ENCODE measurements at places on chromosomes 4 and X.

DNA sequence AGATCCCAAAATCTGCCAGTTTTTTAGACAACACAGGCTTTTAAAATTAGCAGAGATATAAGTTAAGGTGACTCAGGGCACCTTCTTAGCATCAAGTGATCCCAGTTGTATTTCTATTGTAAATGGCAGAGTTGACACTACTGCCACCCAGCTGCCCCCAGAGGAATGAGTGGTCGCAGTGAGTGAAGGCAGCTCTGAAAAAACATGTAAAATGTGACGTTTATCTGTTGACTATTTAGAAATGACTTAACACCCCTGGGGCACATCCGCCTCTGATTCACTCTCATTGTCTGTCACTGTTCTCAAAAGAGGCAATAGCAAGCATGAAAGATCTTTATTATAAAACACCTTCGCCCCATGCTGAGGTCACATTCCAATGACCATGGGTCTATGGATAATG is 592.4 kb downstream of the ACTRT1 start:
- no peak for DNase-seq

DNA sequence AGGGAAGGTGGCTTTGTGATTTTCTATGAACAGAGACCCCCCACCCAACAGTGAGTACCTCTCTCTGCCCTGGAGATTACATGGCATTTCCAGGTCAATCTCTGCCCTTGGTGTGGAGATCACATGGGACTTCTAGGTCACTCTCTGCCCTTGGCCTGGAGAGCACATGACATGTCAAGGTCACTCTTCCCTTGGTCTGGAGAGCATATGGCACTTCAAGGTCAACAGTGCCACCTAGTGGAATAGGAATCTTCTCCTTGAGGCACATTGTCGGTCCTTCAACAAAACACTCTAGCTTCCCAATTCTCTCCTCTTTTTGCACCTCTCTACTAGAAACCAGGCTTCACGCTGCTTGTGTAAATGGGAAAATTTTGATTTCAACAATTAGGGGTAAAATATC is 66.2 kb upstream of the TACR3 start:
- no peak for DNase-seq

- no peak for DNase-seq
Observed at GRCh38 chr4:88187766-88188165, 29.3 kb upstream of the ABCG2 start.

- no peak for DNase-seq
Observed at GRCh38 chr4:85474356-85474755, 594 bp upstream of the ARHGAP24 start.

DNA sequence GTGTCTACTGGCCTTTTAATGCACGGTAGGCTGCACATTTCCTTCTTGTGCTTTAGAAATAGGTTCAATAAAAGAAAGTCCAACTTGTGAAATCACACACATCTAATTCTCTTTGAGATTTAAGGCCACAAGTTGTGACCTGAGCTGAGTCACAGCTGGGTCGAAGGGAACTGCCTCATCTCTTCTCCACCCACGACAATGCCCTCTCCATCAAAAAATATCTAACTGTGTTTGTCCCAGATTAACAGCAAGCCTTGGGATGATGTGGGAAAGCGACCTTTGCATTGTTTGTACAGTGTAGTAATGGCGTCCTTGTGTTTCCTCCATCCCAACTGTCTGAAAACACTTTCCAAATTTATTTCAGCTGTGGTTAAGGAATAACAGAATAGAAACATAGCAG is 168.9 kb downstream of the AMELX start:
- DNase-seq, result no peak

DNA sequence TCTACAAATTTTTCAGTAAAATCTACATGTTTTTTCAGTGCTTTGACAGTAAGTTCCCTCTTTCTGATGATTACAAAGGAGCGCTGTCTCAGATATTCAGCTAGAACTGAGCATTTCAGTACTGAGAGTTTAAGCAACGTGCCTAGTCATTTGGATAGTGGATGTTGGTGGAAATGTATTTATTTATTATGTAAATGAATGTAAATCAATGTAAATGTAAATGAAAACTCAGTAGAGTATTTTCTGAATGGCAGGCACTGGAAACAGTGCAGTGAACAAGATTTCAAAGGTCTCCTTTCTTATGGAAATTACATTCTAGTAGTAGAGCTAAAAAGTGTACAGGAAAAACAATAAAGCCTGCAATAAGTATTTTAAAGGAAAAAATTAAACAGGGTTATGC is 370.2 kb upstream of the SPANXN4 start:
- no peak for DNase-seq

DNA sequence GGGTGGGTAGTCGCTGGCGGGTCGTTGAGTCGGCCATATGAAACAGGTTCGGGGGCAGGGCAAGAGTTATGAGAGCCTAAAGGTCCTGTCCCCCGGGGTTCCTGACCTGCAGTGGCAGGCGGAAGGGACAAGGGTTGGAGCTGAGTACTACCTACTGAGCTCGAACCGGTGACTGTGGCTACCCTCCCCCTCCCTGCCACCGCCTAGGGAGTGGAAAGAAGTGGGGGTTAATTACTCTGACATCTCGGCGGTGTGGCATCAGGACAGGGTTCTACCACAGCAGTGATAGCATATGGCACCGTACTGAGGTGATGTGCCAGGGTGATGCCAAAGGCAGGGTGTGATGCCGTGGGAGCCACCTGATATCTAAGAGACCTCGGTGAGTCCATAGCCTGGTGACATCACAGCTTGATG is 307 bp downstream of the ATG4A start:
- no peak for DNase-seq

All from mucosa of gallbladder (tissue), 1 donor.